OCI-LY7 (cell line): ENCODE measurements at places on chromosomes 6 and 20.

DNA sequence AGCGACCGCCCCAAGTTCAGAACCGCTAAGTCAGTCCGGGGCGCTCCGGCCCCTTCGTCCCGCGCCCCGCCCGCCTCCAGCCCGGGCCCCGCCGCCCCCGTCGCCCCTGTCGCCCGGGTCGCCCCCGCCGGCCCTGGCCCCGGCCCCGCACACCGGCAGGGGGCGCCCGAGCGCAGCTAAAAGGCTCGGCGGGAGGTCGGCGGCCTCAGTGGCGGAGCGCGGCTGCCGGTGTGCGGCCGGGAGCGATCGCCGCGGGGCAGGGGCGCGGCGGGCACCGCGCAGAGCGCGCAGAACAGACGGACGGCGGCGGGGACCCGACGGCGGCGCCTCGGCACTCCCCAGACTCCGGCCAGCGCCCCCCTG lies at the start of gene FNDC1:
TSS of gene FNDC1 (plus strand) at position 208 of the 363 bp plus-strand sequence. CDS start 197 bp downstream, outside the sequence.
- DNase-seq, result peak; percentile 59

- no peak for DNase-seq
Observed at GRCh38 chr6:85360794-85361642, 88.9 kb upstream of the NT5E start.

GRCh38 chr6:28867086-28867409 lies 56.7 kb downstream of the TRIM27 start:
- no peak for DNase-seq

GRCh38 chr6:111555036-111555435 lies 50.6 kb downstream of the TRAF3IP2 start:
- DNase-seq, result no peak

GRCh38 chr6:10621213-10621612 lies 73.2 kb downstream of the C6orf52 start:
- DNase-seq, result no peak
